ENCODE measurements at places on chromosomes 7 and 10.

DNA sequence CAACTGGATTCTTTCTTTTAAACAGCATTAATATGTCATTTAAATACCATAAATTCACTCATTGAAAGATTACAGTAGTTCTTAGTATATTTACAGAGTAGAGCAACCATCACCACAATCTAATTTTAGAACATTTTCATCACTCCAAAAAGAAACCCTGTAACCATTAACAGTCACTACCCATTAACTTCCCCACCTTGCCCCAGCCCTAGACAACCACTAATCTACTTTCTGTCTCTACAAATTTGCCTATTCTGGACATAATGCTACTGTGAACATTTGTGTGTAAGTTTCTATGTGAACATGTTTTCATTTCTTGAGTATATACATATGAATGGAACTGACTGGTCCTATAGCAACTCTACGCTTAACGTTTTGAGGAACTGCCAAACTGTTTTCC lies 42.4 kb downstream of the P4HA1 start:
- no peak for DNase-seq

DNA sequence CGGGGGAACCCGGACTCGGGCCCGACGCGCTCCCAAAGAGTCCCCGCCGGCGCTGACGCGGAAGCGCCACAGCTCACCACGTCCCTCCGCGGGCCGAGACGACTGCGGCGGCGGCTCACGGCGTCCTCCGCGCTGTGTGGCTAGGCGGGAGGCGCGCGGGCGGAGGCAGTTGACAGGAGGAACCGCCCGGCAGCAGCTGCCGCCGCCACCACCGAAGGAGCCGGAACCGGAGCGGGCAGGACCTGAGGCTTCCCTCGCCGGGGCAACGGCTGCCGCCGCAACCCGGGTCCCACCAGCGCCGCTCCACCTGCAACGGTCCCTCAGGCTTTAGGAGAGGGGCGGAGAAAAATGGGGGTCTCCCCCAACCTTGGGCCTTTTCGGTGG lies 334 bp downstream of the ZNF800 start:
- DNase-seq, result peak; percentile 62

DNA sequence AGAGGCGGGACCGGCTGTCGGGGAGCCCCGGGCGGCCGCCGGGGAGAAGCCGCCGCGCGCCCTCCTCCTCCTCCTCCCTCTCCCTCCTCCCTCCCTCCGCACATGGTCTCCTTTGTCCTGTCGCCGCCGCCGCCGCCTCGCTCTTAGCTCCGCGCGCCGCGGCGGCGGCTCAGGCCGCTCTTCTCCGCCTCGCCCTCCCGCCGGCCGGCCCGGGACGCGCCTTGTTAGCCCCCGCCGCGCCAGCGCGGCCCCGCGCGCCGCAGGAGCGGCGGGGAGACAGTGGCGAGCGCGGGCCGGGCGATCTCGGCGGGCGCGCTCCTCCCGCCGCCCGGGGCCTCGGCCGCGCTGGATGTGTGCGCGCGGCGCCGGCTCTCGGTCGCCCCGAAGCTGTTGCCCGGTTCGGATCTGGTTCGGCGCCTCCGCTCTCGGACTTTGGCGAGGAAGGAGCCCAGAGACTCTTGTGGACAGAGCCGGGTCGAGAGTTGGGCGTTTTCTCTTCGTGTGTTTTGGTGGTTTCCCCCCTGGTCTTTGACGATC lies 437.4 kb upstream of the GALNT17 start:
- DNase-seq, result peak; percentile 48

GRCh38 chr10:35091994-35092790 lies 2.1 kb upstream of the CUL2 start:
- no peak for DNase-seq

GRCh38 chr10:58258977-58259692 lies 8.6 kb downstream of the IPMK start:
- DNase-seq, result no peak

DNA sequence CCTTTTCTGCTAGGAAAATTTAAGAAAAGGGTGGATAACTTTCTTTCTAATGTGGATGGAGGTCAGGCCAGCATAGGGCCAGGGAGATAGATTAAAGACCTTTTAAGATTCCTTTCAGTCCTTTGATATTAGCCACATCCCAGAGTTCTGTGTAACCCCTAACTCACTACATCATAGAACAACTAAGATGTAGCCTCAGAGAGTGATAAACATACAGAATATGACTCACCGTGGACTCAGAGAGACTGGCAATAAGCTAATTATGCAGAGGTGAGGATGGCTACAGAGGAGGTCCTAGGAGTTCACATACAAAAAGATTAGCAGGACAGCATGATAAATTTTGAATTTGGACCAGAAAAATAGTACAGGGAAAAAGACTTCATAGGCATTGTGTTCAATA lies 141.0 kb downstream of the AOAH start:
- DNase-seq, result no peak

DNA sequence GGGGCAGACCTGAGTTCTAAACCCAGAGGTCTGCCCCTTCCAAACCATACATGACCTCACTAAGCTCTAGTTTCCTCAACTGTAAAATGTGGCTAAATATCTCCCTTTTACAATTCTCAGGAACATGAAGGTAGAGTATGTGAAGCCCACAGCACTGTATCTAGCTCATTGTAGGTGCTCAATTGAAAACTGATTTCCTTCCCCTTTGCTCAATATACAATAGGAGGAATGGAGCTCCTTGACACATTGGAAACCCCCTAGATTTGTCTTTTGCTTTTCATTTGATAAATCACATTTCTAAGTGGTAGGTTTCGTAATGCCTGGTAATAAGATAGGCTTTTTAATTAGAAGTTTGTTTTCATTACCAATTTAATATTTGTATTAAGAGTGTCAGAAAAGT lies 153.3 kb downstream of the ARID5B start:
- no peak for DNase-seq

DNA sequence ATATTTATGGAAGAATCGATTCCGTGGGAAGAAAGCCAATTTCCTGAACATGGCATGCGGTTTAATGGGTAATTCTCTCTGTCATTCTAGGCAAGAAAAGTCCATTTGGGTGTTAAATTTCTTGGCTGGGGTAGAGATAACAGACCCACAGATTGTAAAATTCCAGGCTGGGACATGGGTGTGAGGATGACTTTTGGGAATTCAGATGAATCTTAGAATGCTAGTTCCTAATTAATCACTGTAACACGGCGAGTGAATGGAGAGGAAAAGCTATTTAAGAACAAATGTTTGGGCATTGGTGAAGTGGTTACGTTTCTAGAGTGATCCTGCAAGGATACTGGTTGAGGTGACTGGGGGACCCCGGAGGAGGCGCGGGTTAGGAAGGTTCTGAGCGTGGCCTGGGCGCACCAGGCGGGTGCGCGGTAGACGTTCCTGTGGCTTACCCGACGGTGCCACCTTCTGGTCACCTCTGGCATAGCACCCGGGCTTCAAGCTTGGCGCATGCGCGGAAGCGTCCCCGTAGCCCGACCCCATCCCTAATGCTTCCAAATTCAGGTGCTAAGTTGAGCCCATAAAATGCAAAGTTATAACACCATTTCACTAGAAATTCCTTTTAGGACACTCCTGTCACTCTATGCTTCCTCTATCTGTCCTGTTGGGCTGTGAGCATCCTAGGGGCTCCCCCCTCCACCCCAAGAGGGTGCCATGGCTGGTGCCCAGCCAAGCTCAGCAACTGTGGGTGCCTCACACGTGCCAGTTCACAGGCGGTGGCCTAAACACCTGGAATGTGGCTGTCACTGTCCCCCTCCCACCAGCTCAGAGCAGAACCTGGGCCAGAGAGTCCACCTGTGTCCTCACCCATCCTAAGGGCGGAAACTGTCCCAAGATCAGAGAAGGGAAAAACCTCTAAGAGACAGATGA lies 104.4 kb downstream of the PTPRE start:
- peak; percentile 86 for DNase-seq

DNA sequence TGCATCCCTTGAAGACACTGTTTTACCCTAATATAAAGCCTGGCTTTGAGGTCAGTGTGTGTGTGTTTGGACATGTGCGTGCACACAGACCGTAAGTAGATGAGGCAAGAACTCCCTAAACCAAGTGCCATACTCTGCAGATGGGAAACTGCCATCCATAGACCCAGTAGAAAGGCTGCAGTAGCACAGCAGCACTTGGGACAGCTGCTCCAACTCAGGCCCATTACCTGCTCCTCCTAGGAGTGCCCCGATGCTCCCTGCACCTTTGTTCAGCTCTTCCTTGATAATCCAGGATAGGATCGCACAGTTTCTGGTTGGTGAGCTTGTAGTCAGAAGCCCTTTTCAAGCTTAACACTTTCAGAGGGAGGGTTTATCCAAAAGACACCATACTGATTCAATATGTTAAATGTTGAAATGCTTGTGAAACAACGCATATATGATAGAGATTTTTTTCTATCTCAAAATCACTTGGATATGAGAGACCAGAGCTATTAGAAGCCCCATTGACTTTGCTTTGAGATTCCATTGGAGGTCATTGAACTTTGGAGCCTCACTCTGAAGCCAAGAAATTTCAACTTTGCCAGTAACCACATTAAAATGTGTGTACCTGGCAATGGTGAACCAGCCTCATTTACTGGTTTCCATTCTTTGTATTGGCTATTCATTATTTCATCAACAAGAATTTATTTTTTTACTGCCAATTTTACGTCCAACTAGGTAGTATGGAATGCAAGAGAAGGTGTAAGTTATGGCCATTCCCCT lies 757.0 kb upstream of the GALNT17 start:
- DNase-seq, result no peak

GRCh38 chr10:24882047-24882698 lies 70.2 kb downstream of the PRTFDC1 start:
- DNase-seq, result peak; percentile 26

DNA sequence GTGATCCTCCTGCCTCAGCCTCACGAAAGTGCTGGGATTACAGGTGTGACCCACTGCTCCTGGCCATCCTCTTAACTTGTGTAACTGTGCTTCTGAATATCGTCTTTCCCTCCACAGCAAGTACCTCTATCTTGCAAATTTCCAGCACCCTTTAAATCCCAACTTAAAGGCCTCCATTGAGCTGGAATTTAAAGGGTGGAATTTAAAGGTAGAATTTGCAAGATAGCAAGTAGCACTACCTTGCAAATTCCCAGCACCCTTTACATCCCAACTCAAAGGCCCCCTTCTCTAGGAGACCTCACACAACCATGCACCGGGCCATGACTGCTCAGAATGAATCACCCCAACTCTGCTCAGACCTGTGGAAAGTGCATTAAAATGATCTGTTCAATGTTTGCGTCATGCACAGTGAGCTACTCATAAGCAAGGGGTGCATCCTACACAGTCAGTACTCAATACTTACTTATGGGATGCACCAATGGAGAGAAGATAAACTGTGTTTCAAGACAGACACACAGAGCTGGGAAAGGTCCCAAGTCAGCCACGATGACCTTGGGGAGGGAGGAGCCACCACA lies 17.8 kb upstream of the SDK1 start:
- no peak for DNase-seq

GRCh38 chr7:46972205-46972604 lies 609.7 kb downstream of the TNS3 start:
- no peak for DNase-seq

- DNase-seq, result no peak
Observed at GRCh38 chr7:30751696-30752273, at the start of gene INMT. INMT (plus strand) TSS chr7:30752135; CDS start chr7:30752151, 16 bp downstream.

GRCh38 chr10:1056326-1057105 lies at the start of gene WDR37:
WDR37 (plus strand) TSS chr10:1056385; CDS start chr10:1072156, 15,771 bp downstream.
- DNase-seq, result peak; percentile 89

- DNase-seq, result no peak
Observed at GRCh38 chr10:45006276-45007030, 5.7 kb downstream of the ZNF22 start.

DNA sequence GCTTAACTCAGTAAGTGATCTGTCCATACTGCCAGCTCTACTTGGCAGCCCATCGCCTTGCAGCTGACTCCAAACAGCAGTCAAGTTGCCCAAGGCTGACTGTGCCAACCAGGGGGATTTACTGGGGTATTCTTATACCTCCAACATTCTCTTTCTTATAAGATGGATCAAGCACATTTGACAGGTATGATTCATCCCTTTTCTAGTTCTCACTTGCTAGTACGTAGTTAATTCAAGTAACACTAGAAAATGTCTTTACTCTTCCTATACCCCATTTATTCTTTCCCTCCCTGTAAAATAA lies 77.0 kb downstream of the SLC25A13 start:
- DNase-seq, result no peak

GRCh38 chr10:92124616-92125143 lies 166.2 kb downstream of the CPEB3 start:
- DNase-seq, result peak; percentile 39

- no peak for DNase-seq
Observed at GRCh38 chr7:48782511-48782910, 141.8 kb upstream of the CDC14C start.

DNA sequence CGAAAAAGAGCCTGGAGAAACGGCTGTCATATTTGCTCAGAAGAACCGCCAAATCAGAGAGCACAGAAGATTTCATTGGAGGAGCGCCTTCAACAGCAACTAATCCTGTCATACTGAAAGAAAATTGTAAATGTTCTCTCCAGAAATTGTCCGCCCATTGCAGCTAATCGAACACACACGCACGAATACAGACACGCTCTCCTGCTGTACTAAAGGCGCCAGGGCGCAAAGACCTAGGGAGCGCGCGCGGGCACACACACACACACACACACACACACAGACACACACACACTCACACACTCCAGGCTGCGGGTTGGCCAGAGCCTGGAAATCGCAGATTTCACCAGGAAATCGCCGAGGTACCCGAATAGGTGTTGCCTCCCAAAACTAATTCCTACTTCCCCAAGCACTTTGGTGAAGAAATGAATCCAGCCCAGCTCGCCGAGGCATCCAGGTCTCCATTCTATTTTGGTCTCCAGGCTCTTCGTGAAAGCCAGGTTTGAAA lies at the start of gene CHRM2:
Gene CHRM2, plus strand, starts transcription at position 157 of the 505 bp plus-strand sequence. CDS start 146,214 bp downstream, outside the sequence.
- DNase-seq, result no peak

DNA sequence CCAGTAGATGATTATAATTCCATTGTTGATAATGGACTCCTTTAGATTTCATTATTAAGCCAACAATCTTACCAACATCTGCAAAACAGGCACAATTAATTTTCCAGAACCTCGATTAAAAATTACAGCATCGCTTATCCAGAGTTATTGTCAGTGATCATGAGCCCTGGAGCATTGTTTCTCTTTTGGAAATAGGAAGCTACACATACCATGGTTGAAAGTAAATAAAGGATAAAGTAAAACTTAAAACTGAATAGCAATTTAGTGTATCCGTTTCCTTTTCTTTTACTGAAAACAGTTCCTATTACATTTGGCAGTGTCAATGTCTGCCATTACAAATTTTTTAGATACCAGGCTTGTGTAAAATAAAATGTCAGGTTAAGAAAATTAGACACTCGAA lies 9.9 kb upstream of the HOXA2 start:
- DNase-seq, result no peak
